ENCODE measurements at places on chromosomes 5 and 9.

GRCh38 chr9:5532306-5532705, 22.0 kb downstream of the PDCD1LG2 start:
- no peak for DNase-seq

GRCh38 chr5:9009931-9010651, 535.8 kb downstream of the SEMA5A start:
- DNase-seq: no peak

- no peak for DNase-seq
Measured at GRCh38 chr5:123559434-123559775, 47.4 kb downstream of the CSNK1G3 start.

DNA sequence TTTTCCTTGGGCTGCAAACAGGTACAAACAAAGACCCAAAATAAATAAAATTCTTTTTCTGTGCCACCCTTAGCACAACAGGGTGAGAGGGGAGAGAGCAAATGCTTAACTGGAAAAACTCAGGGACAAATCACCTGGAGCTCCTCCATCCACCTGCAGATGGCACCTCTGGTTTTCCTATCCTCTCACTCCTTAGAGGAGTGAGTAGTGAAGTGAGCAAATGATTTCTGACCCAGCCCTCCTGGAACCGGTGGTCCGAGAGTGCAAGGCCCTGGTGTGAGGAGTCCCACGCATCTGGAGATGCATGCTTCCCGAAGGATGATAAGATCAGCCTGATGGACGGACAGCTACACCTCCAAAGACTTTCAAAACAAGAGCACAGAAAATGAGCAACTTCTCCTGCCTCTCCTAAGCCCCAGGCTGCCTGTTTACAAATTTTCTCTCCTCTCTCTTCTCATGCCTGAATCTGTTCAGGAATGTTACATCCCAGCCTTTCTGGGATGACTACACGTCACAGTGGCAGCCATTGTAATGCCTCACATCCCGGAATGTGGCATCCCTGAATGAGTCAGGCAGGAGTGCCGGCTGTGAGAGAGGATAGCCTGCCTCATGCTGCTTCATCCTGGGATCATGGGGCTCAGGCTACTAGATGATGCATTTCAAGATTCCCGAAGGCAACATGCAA, 86.4 kb downstream of the ADRB2 start:
- DNase-seq: peak; percentile 91

- peak; percentile 93 for DNase-seq
Measured at GRCh38 chr9:116391306-116391900, 237.8 kb downstream of the PAPPA start.

- DNase-seq: no peak
Measured at GRCh38 chr5:20678386-20678785, 690.4 kb upstream of the CDH18 start.

- DNase-seq: no peak
Measured at GRCh38 chr9:20623021-20623747, 885 bp upstream of the MLLT3 start.

DNA sequence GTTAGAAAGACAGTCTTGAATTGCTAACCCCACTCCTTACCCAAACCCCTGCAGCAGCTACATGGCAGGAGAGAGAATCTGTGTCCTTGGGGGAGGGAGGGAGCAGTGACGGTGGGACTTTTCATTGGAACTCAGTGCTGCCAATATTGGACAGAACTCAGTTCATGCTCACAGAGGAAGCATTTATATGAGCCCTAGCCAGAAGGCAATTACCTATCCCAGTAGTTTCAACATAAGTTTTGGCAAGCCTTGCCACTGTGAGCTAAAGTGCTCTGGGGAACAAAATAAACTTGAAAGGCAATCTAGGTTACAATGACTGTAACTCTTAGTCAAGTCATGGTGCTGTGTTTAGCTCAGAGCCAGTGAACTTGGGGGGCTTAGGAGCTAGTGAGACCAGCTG, 1013.4 kb upstream of the COX7C start:
- DNase-seq: no peak

- DNase-seq: no peak
Measured at GRCh38 chr5:32778403-32778802, 67.3 kb downstream of the NPR3 start.

DNA sequence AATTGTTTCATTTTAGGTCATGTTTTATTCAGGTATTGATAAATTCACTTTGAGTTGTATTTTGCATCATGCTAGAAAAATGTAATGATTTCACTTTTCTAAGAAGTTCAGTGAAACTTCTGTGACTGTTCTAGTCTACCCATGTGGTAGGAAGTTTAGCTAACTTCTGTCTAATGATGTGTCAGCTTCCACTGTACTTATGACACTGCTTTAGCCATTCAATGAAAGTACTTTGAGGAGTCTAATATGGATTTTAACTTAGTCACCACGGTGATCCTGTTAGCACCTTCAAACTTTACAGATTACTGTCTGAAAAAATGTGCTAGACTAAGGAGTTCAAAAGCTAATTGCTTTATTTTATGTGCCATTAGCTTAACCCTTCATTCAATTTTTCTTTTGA, 1510.5 kb upstream of the CDH9 start:
- DNase-seq: no peak

GRCh38 chr9:27627188-27627564, 53.9 kb upstream of the C9orf72 start:
- DNase-seq: no peak

DNA sequence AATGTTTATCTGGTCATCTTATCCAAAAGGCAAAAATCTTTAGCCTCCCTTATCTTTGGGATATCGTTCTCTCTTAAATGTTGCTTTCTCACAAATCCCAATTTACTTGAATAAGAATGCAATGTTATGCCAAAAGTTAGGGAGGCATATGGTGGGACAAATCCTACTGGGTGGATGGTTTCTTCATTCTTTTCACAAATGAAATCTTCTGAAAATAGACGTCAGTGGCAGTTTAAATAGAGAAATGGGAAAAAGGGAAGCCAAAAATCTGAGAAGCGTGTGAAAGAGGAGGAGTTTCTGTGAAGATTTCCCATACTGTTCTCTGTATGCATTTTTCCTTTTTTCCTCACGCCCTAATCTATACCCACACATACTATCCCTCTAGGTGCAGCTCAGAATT, 2.5 kb upstream of the PCDHAC1 start:
- no peak for DNase-seq

DNA sequence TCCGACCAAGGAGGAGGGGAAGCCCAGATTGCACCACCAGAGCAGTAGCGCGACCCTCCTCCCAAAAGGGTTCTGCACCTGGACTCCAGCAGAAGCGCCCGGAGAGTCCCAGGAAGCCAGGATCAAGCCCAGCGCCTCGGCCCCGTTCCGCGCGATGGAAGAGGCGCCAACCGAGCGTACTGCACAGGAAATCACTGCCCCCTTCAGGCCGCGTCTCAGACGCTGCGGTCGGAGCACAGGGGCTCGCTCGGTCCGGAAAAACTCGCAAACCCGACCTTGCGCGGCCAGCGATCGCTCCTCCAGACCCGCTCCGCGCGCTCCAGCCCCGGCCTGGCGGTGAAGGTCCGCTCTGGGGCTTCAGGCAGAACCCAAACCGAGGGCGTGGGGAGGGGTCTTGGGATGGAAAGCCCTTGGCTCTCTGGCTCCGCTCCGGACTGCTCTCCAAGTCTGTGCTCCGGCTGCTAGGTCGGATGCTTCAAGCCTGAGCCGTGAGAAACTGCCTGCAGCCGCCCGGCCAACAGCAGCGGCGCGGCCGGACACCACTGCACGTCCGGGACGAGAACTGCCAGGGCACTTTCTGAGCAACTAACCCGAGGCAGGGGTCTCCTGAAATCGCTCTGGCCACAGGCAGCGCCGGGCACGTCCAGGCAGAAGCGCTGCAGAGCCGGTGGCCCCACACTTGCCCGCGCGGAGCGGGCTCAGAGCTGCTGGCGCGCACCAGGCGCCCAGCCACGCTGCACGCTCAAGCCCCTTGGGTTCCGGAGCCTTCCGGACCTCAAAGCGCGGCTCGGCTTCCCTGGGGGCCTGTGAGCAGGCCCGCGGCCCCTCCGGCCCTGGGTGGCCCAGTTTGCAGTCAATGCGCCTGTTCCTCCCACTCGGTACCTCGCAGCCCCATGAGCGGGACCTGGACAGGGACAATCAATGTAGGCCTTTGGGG, 1.3 kb downstream of the GABBR2 start:
- DNase-seq: no peak

DNA sequence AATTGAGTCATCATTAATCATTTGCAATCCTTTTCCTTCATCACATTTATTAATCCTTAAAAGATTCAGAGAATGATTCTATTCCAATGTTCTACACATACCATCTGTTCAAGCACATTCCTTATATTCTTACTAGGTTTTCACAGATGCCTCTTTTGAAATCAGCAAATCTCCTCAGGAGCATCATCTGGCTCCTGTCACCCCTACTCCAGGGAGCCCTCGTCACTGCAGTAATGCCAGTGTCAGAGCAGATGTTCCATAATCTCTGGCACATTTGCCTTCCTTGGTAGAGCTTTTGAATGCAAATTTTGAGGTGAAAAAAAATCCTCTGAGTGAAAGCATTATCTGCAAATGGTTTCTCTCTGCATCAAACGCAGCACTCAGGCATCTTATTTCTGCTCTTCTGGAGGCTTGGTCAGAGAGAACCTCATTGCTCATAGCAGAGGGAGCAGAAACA, 7.6 kb upstream of the KCNV2 start:
- DNase-seq: no peak

DNA sequence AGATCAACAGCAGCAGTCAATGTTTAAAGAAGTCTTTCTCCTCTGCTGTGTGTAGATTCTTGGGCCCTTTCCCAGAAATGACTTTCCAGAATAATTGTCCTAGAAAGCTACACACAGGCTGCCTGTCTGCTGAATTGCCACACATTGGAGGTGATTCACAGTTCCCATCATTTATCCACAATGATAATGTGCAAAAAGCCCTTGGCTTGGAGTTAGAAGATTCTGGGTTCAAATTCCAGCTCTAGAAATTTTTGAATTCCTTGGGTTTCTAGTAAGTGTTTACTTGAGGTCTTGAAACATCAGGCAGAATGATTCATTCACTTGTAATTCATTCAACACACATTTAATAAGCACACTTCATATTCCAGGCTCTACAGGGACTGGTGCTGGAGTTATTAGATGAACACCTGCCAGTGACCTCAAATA, 28.6 kb upstream of the EPB41L4B start:
- peak; percentile 69 for DNase-seq

DNA sequence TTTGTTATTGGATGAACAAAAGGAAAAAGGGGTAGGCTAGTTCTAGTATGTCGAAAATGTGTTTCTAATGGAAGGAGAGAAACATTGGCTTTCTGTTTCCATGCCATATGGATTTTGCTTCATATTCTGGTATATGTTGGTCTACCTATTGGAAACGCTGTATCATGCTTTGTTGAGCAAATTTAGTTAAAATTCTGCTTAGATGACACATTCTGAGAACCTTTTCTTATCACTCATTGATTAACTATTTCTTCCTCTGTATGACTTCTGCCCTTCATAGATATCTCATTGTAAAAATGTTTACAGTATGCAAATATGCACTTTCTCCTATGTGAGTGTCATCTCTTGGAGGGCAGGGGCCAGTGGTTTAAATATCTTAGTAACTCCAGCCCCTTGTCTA, 68.8 kb upstream of the GPR151 start:
- no peak for DNase-seq

DNA sequence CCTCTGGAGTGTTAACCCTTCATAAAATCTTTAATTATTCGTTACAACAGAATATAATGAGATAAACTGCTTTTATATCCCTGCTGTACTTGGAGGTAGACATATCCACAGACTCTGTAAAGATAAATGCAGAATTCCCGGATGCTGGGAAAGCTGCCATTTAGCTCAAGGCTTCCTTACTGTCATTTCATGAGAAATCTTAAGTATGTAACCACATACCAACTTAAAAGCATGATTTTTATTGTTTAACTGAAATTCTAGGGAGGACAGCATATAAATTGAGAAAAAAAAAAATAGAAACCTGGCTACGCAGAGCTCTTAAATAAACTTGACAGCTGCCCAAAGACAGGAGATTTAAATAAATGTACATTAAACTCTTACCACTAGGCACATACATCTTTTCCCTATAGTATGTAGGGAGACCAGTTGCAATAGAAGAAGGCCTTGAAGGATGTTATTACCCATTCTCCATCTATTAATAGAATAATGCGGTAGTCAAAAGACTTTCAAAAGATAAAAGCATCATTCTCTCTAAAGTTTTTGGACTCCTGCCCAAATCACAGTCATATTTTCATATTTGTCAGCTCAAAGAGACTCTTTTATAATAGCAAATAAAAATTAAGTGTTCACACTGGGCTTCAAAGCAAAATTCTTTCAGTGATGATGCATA, 373.8 kb downstream of the NDUFS4 start:
- no peak for DNase-seq

GRCh38 chr9:109430231-109430630, 67.9 kb downstream of the PTPN3 start:
- DNase-seq: no peak

DNA sequence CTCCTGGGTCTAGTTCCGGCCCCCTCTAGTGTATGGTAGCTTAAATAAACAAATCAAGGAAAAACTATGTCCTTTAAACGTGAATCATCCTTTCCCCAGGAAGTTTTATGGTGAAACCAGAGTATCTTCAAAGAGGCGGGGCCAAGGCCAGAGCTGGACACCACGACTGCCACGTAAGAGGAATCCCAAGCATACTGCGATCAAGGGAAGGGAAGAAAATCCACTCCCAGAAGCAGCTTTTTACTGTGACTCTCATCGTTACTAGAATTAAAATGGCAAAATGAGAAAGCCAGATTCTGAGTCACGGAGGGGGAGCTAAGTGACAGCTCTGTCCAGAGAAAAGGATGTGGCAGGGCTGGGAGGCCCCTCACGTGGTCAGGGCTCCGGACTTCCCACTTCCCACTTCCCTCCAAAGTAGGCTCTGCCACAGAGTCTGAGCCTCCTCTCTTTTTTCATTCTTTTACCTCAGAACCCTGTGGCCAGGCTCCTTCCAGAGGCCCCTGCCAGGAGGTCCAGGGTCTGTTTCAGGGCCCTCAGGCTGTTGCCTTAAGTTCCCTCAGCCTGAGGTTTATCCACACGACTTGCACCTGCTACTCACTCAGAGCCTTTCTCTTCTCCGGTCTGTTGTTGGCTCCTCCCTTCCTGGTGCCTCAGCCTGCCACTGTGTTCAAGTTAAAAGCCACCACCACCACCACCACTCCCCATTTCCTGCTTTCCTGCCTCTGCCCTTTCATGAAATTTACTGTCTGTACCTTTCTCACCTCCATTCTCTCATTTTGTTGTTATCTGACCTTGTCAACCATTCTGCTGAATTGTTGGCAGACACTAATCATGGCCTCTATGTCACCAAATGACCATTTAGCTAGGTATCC, 1.4 kb upstream of the GLRX start:
- DNase-seq: peak; percentile 74

DNA sequence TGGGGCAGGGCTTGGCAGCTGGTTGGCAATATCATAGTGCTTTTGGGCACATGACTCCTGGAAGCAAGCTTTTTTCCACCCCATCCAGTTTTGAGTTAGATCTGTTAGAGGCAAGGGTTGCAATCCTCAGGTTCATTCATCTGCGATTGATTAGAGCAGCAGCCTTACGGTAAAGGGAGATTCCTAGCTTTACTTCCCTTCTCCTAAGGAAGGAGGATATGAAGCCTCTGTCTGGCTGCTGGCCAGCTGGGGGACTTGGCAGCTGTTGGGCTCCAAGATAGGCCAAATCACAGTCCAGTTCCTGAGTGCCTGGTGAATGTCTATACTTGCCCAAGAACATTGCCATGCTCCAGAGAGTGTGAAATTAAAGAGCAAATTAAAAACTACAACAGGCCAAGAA, 113.4 kb upstream of the CCNH start:
- DNase-seq: no peak
